ENCODE measurements at places on chromosomes 7 and 10. TPM values are rescaled to one million over a fixed set of nuclear protein-coding genes. Genes with fewer than 3 reads are reported as not detected.

Gene AKR1C8
- total RNA-seq: not detected

Gene CFTR
- total RNA-seq: 13.5 TPM

Gene NPSR1
- not detected for total RNA-seq

Gene SAP25
- 3.8 TPM for total RNA-seq

Gene SLC18A3
- not detected for total RNA-seq

Gene CCL26
- not detected for total RNA-seq

Gene MAT1A
- total RNA-seq: 6.2 TPM

Gene AEBP1
- 74.0 TPM for total RNA-seq

Gene PTF1A
- not detected for total RNA-seq

Gene TSPAN12
- 2.4 TPM for total RNA-seq

Measured in suprapubic skin (tissue), 4 donors.